ENCODE measurements at places on chromosomes 1 and 21. TPM values are rescaled to one million over a fixed set of nuclear protein-coding genes. Genes with fewer than 3 reads are reported as not detected.

The SPRR5 gene
- not detected for total RNA-seq

The CCDC181 gene
- total RNA-seq = 0.66 TPM

The CAMK2N1 gene
- 79.9 TPM for total RNA-seq

The ATP1B1 gene
- 21.1 TPM for total RNA-seq

- peak; percentile 49 for DNase-seq
Observed at GRCh38 chr1:200207711-200208126, 180.2 kb downstream of the NR5A2 start.

- no peak for DNase-seq
Observed at GRCh38 chr1:23168079-23168444, 594 bp downstream of the LUZP1 start.

DNA sequence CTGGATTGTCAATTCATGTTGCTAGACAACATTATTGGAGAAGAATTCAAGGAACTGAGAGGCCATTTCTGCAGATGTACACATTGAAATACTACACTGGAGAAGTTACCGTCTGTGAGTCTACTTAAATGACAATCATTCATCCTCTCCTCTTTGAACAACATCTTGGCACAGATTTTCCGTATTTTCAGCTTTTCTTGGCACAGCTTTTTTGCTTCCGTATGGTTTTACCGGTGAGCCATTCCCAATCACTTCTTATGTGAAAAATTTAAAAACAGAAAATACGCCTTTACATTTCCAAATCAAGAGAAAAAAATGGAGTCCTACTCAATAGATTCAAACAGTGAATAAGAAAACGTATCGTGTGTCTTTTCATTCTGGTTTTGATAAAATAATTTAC is 1493.7 kb downstream of the AMY1C start:
- no peak for DNase-seq

DNA sequence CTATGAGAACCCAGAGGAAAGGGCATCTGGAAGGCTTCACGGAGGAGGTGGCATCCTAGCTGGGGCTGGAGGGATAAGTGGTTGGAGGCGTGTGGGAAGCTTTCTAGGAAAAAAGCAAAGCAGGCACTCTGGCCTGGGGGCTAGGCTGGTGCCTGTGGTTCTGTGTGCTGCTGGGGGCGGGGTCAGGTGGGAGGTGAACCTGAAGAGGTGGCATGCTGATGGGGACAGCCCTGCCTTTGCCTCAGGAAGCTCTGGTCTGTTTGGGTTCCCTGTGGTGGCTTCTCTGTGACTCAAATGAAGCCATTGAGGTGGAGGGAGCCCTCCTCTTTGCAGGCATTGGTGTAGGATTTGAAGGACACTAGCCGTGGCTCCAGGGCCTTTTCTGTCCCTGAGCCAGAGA is 221.6 kb upstream of the POU3F1 start:
- no peak for DNase-seq

GRCh38 chr1:168187177-168187576 is 8.4 kb downstream of the TIPRL start:
- DNase-seq = no peak

Measured in fibroblast of lung (primary cell).